ENCODE measurements at places on chromosomes 7 and 10.

DNA sequence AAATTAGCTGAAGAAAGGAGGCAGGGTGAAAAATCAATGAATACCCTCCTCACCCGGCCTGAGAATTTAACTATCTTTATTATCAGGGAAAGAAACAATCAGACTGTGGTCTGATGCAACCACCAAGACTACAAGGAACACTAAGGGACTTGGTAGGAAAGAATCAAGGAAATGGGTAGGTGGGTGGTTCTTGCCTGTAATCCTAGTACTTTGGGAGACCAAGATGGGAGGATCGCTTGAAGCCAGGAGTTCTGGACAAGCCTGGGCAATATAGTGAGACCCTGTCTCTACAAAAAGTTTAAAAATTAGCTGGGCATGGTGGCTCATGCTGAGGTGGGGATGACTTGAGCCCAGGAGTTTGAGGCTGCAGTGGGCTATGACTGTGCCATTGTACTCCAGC lies 12.6 kb downstream of the SMURF1 start:
- DNase-seq: no peak

- DNase-seq: no peak
These were observed 569.0 kb upstream of the C7orf33 start for GRCh38 chr7:148021507-148022045.

DNA sequence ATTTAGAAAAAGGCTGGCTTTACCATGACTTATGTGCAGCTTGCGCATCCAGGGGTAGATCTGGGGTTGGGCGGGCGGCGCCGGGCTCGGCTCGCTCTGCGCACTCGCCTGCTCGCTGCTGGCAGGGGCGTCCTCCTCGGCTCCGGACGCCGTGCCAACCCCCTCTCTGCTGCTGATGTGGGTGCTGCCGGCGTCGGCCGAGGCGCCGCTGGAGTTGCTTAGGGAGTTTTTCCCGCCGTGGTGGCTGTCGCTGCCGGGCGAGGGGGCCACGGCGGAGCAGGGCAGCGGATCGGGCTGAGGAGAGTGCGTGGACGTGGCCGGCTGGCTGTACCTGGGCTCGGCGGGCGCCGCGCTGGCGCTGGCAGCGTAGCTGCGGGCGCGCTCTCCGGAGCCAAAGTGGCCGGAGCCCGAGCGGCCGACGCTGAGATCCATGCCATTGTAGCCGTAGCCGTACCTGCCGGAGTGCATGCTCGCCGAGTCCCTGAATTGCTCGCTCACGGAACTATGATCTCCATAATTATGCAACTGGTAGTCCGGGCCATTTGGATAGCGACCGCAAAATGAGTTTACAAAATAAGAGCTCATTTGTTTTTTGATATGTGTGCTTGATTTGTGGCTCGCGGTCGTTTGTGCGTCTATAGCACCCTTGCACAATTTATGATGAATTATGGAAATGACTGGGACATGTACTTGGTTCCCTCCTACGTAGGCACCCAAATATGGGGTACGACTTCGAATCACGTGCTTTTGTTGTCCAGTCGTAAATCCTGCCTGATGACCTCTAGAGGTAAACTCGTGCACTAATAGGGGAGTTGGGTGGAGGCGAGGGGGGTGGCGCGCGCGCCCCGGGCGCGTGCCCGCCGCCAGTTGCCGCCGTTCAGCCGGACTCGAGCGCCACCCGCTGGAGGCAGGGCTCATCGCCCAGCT lies at the start of gene HOXA5:
Gene HOXA5, minus strand, starts transcription at position 659 of the 927 bp plus-strand sequence. Its CDS starts 74 bp downstream, at position 585.
- DNase-seq: peak; percentile 93

DNA sequence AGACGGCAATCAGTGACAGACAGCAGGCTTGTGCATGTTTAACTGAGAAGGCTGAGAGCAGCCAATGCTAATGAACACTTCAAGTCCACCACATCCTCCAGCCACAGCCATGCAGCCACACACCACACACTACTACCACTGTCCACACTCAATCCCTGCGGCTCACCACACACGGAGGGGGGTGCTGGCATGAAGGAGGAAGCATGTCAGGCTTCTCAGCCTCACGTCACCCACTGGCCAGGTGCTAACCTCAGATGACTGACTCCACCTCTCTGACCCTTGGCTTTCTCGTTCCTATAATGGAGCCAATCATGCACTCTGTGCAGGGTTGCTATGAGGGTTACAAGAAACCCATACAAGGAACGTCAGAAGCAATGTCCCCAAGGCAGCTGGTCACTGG lies 165.4 kb upstream of the RNF32 start:
- DNase-seq: no peak

GRCh38 chr10:23525406-23525805 lies 86.5 kb downstream of the OTUD1 start:
- peak; percentile 7 for DNase-seq

DNA sequence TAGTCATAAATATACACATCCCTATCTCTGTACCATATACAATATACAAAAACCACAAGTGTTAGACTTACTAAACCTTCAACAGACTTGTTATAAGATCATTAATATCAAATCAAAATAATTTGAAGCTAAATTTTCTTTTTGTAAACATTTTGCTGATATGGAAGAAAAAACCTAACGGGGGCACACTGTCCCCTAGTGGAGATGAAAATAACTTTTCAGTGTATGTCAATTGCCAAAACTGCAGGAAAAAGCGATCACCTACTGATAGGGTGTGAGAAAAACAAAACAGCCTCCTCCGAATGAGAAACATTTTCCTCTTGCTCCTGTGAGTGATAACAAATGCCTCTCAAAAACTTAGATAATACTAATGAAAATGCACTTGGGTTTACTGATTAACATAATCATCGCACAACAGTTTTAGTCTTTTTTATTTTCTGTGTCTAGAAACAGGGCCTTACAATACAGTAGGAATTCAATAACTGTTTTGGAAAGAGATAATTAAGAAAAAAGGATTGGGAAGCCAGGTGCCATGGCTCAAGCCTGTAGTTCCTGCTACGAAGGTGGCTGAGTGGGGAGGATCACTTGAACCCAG lies 322.7 kb downstream of the CRPPA start:
- peak; percentile 4 for DNase-seq

- DNase-seq: no peak
These were observed 121.7 kb downstream of the ATRNL1 start for GRCh38 chr10:115214829-115215228.

DNA sequence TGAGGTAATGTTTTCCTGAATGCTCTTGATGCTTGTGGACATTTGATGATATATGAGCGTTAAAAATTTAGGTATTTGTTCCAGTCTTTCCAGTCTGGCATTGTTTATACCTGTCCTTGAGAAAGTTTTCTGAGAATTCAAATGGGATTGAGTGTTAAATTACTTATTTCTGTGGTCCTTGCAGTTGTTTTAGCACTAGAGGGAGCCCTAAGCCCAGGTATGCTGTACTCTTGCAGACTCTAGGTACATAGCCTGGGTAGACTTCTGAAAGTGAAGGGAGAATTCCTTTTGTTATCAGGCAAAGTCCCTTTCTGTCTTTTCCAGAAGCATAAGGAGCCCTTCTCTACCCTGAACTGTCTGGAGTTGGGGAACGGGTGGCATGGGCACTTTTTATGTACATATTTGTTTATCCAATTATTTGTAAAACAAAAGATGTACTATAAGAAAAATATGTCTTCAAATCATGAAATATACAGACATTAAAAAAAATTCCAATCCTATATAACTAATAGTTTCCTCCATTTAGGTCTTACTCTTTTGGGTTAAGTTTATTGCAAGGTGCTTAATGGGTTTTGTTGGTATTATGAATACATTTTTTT lies 262.1 kb downstream of the ATRNL1 start:
- peak; percentile 12 for DNase-seq

DNA sequence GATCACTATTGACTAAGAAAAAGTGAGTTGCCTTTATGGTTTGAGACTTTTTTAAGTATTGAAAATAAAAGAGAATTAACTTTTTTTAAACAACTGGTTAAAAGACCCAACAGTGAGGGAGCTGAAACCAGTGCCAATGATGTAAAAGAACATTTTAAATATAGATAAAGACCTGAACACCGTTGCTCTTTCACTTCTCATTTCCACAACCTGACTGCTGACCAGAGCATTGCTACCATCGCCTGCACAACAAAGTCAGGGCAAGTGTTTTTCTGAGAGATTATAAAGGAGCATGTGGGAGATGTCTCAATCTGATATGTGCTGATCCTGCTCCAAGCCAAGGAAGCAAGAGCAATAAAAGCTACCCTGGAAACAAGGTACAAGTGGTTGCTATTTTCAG lies 34.7 kb downstream of the IMMP2L start:
- DNase-seq: no peak

All from hepatic stellate cell (primary cell).